ENCODE measurements at places on chromosomes 2 and 18.

GRCh38 chr18:11522992-11523391, 86.4 kb upstream of the SLC35G4 start:
- DNase-seq = no peak

- DNase-seq = no peak
Observed at GRCh38 chr2:20115374-20115773, 63.9 kb upstream of the LAPTM4A start.

DNA sequence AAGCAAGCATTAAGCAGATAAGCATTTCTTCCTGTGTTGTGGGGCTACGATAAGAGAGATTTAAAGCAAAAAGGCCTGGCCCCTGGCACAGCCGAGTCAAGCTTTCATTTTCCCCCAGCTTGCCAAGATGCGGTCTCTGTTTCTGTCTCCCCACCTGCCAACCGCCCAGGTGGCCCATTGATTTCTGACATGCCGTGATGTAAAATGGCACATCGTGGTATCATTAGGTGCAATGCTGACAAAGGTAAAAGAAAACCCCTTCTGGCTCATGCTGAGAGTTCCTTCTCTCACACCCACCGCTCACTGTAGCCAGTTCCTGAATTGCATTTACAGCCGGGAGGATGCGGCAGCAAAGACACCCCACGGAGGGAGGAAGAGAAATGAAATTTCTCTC, 62.8 kb downstream of the BOD1L2 start:
- no peak for DNase-seq

DNA sequence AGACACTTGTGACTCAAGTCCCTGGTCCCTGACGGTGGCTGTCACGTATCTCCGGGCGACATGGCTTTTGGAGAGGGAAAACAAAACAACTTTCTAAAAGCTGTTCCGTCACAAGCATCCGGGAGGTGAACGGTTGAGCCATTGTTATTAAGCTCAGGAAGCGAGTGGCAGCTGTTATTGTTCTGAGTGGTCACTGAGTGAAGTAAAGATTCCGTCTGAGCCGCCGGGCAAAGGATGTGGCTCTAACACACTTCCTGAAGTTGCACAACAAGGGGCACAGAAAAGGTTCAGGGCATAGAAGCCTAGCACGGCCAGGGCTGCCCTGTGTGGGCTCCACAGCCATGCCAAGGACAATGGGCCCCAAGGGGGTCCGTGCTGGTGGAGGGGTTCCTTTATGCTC, 24.3 kb downstream of the INPP5D start:
- DNase-seq = no peak

GRCh38 chr2:71554028-71554705, 100.8 kb downstream of the DYSF start:
- DNase-seq = no peak

- DNase-seq = no peak
Observed at GRCh38 chr2:230657462-230657861, 55.2 kb upstream of the CAB39 start.

DNA sequence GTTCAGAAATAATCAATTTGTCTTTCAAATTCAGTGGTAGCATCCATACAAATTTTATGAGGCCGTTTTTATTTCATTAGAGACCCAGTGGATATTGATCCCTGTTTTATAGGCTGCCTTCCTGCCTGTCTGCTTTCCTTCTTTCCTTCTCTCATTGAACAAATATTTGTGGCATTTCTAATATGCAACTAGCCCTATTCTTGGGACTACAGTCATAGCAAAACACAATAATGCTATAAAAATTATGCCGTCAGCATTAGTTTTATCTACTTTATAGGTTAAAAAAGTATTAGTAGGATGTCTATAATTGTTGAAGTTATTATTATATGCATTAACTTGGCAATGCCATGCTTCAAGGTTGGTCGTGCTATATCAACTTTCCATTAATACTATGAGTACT, 2037.8 kb upstream of the LRRTM1 start:
- no peak for DNase-seq

GRCh38 chr2:179461420-179461819, 196.8 kb upstream of the SESTD1 start:
- DNase-seq = no peak

All from activated T-cell treated with anti-CD3 and anti-CD28 coated beads for 24 hours (primary cell).